RPMI7951 (cell line): ENCODE measurements at places on chromosomes 6 and 20.

GRCh38 chr6:110933912-110934311 is 24.6 kb upstream of the GTF3C6 start:
- no peak for DNase-seq

GRCh38 chr6:1641343-1641885 is 31.7 kb downstream of the FOXC1 start:
- DNase-seq: no peak

DNA sequence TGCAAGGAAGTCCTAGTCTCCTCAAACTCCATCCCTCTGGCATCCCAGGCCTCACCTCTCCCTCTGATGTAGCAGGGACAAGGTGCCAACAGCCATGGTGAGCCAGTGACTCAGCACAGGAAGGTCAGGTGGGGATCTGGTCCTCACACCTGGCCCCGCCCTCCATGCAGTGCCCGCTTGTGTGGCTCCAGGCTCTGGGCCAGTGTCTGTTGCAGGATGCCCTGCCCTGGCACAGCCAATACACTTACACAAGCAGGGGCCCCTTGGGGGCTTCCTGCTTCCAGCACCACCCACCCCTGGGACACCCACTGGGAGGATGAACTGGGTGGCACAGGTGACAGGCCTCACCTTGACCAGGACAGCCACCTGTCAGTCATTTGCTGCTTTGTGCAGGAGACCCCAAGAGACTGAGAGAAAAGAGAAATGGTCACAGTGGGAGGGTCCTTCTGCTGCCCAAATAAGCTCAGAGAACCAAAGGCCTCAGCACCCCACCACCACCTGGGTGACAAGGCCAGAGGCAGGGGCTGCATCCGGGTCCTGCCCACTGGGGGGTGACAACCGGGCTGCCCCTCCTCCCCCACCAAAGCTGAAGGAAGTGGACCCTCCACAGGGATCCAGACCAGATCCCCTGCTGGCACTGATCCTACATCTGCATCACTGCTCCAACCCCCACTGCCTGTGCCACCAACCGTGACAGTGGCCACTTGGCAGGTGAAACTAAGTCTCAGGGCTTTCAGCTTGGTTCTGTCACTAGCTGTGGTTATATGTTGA is 658.8 kb upstream of the DEFB115 start:
- no peak for DNase-seq

DNA sequence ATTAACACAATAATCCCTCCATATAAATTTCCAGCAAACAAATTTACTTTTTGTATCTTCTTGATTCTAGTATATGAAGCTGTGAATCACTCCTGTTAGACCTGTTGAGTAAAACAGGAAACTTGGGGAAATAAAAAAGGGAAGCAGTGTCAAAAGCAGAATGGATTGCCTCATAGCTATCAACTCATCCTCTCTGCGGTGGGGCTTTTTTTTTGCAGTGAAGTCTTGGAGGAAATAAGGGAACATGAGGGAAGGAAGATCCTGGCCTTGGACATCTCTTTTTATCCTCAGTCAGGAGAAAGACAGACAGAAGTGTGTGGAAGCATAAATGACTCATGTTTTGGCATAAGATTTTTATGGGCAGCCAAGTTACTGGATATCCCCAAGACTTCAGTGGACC is 332.5 kb downstream of the TFAP2A start:
- DNase-seq: peak; percentile 6

GRCh38 chr6:159650314-159650713 is 42.7 kb downstream of the SOD2 start:
- no peak for DNase-seq
